ENCODE measurements at places on chromosomes 11 and 22. TPM values are rescaled to one million over a fixed set of nuclear protein-coding genes. Genes with fewer than 3 reads are reported as not detected.
A peak's percentile ranks its signal among the peaks of the same experiment; 100 is the strongest.

DNA sequence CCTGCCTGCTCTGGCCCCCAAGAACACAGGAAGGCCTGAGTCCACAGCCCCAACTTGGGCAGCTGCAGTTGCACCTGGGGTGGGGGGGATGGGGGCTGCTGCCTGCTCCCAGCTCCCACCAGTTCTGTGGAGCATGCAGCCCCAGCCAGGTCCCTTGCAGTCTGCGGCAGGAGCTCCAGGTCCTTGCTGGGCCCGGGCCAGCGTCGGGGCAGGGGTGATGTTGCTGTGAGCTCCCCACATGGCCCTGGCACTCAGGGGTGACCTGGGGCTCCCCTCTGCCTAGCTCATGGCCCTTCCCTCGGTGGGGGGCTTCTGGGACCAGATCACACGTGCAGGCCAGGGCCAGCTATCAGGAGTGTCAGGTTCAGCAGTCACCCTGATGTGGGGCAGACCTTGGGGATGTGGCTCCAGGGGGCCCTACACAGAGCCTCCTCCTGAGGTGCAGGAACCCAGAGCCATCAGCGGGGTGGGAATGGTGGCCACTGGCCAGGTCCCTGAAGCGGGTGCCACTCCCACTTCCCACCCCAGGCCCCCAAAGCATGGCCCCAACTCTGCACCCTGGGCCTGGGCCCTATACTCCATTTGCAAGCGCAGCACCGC, 10.4 kb upstream of the MED17 start:
- no peak for DNase-seq

DNA sequence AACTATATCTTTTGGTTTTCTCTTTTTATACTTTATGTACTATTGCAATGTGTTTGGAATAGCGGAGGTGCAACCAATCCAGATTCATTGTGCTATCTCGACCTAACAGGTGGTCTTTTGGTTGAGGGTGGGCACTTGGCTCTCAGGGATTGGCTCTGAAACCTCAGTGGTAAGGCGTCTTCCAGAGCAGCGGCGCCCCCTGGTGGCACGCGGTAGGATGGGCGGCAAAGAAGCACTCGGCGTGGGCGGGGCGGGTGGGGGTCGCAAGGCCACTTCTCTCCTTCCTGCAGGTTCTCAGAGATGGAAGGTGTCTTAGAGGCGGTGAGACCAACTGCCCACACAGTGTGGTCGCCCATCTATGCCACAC, 19.2 kb upstream of the PLET1 start:
- DNase-seq, result peak; percentile 62

DNA sequence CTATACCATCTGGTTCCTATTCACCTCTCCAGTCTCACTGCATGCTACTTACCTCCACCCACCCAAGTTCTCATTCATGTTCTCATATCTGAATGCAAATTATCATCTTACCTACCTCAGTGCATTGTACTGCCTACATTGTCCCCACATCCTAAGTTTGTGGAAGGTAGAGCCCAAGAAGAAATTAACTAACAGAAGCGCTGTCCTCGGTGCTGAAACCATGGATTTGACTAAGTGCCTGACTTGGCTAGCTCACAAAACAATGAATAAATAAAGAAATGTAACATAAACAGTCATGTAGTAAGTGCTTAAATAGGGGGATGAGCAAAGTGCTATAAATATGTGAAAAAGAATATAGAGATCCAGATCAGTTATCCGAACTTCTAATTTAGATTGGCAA, 63.2 kb downstream of the GRIA4 start:
- DNase-seq, result no peak

- no peak for DNase-seq
These were observed 4.6 kb upstream of the BIRC3 start for GRCh38 chr11:102312667-102313066.

DNA sequence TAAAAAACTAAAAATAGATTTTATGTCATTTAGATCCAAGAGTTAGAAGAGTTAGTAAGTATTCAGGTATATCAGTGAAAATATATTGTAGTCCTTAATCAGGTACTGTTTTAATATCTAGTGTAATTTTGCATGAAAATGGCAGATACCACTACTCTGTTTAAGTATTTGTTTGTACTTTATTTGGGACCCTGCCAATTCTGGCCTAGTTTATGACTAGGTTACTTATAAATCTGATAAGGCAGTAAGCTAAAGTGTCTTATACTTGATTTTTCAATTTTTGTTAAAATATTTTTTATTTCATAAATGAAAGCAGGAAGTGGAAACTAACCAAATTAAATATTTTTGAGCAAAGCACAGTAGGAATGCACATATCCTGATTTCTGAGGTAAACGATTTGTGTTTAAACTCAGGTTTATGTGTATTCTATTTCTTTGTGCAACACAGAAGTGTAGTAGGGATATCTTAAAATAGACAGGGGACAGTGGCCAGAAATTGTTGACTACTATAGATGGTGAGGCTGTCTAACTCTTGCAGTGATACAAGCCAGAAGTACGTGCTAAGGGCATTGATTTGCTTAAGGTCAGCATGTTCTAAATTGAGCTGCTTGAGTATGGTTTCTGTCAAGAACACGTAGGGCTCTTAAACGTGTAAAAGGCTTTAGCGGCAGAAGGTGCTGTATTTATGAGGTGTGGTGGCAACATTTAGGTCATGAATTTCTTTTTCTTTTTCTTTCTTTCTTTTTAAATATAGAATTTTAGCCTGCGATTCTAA, 34.0 kb downstream of the HIPK3 start:
- no peak for DNase-seq

- DNase-seq, result no peak
These were observed 57.6 kb upstream of the FTH1 start for GRCh38 chr11:62024936-62025486.

GRCh38 chr11:46697303-46697702, 3.1 kb downstream of the ARHGAP1 start:
- no peak for DNase-seq

- DNase-seq, result no peak
These were observed 63.3 kb downstream of the SLC22A24 start for GRCh38 chr11:63080682-63081081.

Gene FIBIN
- 13.4 TPM for total RNA-seq

- DNase-seq, result no peak
These were observed 8.7 kb upstream of the GLB1L3 start for GRCh38 chr11:134267461-134267860.

DNA sequence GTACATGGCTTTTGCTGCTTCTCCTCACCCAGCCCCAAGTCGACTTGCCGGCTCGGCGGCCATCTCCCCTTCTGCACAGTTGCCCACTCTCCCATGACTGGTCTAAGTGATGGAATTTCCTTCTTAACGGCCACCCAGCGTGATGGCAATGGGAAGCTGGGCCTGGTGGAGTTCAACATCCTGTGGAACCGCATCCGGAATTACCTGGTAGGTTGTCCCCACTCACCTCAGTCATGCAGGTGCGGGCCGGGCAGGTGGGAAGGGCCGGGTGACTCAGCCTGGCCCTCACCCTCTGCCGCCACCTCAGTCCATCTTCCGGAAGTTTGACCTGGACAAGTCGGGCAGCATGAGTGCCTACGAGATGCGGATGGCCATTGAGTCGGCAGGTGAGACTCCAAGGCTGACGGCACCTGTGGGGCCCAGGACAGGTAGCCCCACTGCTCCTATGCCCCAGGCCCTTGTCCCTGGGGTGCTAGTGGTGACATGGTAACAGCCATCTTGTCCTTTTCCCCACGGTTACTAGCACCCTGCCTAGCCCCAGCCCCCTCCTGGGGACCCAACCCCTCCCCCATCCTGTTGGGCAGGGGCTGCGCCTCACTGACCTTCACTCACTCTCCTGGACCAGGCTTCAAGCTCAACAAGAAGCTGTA, 28.1 kb downstream of the CAPN1 start:
- no peak for DNase-seq

GRCh38 chr11:35042224-35042623, 96.7 kb upstream of the CD44 start:
- DNase-seq, result no peak

- DNase-seq, result no peak
These were observed 4.7 kb downstream of the TBC1D10C start for GRCh38 chr11:67408437-67409200.

DNA sequence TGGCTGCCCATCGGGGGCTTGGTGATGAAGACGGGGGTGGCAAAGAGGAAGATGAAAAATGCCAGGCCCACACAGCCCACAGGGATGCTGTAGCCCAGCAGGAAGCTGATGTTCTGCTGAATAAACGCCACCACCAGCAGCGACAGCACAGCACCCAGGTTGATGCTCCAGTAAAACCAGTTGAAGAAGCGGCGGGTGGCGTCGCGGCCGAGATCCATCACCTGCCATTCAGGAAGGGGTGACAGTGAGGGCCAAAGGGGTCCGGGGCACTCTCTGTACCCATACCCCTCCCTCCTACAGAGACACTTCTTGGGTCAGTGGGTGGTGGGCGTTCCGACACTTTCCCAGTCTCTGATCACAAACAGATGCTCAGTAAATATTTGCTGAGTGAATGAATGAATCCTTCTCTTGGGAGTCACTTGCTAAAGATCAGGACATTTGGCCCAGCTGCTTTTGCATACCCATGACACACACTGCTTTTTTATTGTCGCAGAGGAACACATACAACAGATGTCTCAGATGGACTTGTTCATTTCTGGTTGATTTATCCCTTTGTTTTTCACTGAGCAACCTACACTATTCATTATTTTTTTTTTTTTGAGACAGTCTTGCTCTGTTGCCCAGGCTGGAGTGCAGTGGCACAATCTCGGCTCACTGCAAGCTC, 5.2 kb downstream of the SLC15A3 start:
- DNase-seq, result no peak

Gene SLC22A8
- total RNA-seq, result 0.18 TPM

DNA sequence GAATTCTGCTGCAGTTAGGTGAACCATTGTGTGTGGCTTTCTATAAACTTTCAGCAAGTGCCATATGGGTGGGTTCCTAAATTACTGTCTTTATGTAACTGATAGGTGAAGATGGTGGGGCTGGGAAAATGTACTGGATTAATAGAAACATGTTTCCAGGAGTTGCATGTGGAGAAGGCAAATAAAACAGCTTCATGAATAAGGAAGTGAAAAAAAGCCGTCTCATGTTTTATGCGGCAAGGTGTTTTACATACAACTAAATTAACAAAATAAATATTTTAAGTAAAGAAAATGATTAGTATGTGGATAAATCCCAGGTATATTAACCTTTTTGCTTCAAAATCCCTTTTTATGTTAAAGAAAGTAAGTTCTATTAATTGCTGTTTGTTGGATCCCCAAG, 67.2 kb downstream of the EXT2 start:
- DNase-seq, result no peak

DNA sequence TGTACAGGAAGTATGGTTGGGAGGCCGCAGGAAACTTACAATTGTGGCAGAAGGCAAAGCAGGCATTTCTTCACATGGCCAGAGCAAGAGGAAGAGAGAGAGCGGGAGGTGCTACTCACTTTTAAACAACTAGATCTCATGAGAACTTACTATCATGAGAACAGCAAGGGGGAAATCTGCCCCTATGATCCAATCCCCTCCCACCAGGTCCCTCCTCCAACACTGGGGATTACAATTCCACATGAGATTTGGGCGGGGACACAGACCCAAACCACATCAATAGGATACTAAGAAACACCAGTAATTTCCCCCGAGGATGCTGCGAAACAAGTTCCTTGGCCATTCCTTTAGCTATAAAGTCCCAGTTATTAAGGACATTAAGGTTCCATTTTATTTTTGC, 94.1 kb upstream of the SC5D start:
- no peak for DNase-seq

Gene OR8D4
- 0.18 TPM for total RNA-seq

Gene PTGDR2
- 0.73 TPM for total RNA-seq

- no peak for DNase-seq
These were observed 190.9 kb upstream of the SORL1-AS1 start for GRCh38 chr11:121643479-121644186.

DNA sequence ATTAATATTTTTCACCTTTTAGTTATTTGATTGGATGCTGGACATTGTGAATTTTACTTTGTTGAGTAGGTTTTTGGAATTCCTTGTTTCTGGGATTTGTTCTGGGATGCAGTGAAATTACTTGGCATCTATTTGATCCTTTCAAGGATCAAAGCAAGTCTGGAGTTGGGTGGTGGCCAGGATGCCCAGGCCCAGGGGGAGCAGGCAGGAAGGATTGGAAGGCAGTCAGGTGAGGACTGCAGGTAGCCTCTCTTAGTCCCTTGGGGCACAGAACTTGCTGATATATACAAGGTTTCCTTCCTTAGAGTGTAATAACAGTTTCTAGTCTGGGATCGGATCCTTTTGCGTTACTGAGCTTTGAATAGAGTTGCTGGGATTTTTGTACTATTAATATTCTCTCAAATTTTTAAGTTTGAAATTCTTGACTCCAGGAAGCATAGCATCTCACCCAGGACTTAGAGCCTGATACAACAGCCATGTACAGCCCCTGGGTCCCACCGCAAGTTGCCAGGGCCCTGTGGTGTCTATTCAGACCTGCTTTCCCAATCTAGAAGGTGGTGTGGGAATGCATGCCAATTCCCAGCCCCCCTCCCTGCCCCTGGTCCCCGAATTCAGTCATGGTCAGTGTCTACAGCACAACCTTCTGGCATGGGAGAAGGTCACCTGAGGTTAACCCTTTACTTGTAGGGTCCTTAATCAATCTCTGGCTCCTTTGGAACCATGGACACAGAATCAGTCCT, 6.1 kb downstream of the ZNF74 start:
- DNase-seq, result no peak

DNA sequence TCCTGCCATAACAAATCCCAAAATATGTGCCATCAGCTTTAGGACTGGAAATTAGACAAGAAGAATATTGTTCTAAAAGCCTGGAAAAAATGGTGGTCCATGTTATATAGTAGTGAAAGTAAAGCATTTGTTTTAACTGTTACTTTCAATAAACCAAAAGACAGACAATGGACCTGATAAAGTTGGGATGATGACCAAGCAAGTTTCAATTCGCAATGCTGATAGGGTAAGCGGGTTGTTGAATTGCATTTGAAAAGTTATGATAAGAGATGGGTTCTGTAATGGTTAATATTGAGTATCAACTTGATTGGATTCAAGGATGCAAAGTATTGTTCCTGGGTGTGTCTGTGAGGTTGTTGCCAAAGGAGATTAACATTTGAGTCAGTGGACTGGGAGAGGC, 131.9 kb upstream of the ZC3H12C start:
- DNase-seq, result no peak

Gene VPREB1
- total RNA-seq, result not detected

Gene SMIM35
- not detected for total RNA-seq

Gene NUMA1
- total RNA-seq, result 170 TPM

- no peak for DNase-seq
These were observed 41.1 kb downstream of the RPS6KA4 start for GRCh38 chr11:64400102-64400501.

GRCh38 chr22:20131859-20132685, 468 bp downstream of the ZDHHC8 start:
- no peak for DNase-seq

DNA sequence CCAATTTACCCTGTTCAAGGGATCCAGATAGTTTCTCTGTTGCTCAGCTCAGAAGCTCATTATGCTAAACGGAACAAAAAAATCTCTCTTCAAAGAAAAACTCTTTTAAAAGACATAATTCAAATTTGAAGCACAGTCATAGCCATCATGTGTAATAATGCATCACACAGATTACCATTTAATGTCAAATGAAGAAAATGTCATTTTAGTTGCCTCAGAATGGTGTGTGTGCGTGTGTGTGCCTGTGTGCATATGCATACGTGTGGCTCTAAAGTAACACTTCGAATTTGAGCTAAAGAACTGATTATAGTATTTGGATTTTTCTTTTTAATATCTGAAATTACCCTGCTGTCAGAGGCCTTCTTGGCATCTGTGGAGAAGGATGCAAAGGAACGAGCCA, 9.9 kb downstream of the TTC12 start:
- no peak for DNase-seq

Gene MMP10
- total RNA-seq, result not detected

- DNase-seq, result no peak
These were observed 38.6 kb downstream of the SBF1 start for GRCh38 chr22:50436015-50436830.
